ENCODE measurements at places on chromosomes 13 and 19. TPM values are rescaled to one million over a fixed set of nuclear protein-coding genes. Genes with fewer than 3 reads are reported as not detected.

Gene TEAD2
- not detected for total RNA-seq

Gene ZNF135
- 2.4 TPM for total RNA-seq

Gene TMC4
- total RNA-seq = not detected

Gene ZNF667
- 7.7 TPM for total RNA-seq

Gene CD209
- not detected for total RNA-seq

Gene CCDC9
- 29.3 TPM for total RNA-seq

Gene TMEM238
- 10.1 TPM for total RNA-seq

Gene PRR22
- 14.3 TPM for total RNA-seq

Gene CRX
- total RNA-seq = not detected
